ENCODE measurements at places on chromosomes 3 and 15. TPM values are rescaled to one million over a fixed set of nuclear protein-coding genes. Genes with fewer than 3 reads are reported as not detected.

DNA sequence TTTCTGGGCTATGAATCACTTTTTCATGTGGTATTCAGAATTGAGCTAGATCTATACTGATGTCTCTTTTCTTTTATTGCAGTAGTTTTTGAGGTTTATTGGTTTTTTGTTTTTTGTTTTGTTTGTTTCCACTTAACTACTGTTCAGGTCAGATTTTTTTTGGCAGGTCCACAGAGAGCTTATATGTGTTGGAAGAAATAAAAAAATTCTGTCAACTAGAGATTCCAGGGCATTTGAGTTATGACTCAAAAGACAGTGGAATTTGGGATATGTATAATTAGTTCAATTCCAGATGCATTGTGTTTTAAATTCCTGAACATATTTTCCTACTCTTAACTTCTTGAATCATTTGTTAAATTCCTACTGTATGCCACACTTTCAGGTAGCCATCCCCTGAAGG, 727.2 kb downstream of the SI start:
- no peak for DNase-seq

- DNase-seq = no peak
Measured at GRCh38 chr3:21979706-21980105, 228.7 kb upstream of the ZNF385D start.

DNA sequence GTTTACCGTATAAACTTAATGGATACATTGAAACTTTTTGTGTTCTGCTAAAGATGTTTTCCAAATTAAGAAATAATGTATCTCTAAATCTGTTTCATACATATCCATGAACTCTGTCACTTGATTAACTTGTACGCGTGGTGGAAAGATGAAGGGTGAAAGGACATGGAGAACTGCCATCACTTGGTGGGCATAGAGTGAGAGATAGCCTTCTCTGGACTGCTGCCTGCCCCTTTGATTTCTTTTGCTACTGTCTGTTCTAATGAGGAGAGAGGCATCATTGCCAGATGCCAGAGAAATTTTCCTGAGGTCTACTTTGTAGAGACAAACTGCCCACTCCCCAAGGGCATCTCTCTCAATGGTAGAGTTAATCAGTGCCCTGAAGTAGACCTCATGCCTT, 120.5 kb downstream of the SLMAP start:
- no peak for DNase-seq

GRCh38 chr15:56272454-56272853, 28.8 kb upstream of the RFX7 start:
- DNase-seq = no peak

DNA sequence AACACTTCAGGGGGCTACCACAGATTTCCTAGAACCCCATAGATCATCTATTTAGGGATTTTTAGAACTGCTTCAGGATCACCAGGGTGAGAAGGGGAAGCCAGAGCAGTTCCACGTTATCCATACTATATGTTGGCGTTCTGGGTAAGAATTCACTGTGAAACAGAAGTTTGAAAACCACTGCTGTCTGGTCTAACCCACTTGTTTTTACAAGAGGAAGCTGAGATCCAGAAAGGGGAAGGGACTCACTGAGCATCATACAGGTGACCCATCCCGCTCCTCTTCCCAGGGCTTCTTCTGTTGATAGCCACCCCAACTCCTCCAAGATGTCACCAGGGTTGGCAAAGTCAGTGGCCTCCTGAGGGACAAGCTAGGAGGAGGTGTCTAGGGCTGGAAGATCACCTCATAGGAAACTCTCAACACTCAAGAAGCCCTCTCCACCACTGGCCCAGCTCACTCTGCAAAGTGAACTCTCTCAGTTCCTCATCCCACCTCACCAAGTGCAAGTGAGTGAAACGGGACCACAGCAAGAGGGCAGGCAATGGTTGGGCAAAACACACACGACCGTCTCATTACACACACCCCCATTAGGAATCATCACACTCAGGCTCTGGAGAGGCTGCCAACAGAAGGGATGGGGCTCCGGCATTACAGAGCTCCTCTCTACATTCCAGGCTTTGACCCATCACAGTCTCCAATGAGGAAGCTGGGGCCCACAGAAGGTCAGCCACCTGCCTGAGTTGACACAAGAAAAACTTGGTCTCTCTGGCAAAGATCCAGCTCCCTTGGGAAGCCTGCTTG, 1.8 kb downstream of the DAPK2 start:
- peak; percentile 36 for DNase-seq

GRCh38 chr3:148848410-148848809, 16.7 kb upstream of the CPA3 start:
- DNase-seq = no peak

- no peak for DNase-seq
Measured at GRCh38 chr3:127915937-127916493, 983 bp downstream of the KBTBD12 start.

DNA sequence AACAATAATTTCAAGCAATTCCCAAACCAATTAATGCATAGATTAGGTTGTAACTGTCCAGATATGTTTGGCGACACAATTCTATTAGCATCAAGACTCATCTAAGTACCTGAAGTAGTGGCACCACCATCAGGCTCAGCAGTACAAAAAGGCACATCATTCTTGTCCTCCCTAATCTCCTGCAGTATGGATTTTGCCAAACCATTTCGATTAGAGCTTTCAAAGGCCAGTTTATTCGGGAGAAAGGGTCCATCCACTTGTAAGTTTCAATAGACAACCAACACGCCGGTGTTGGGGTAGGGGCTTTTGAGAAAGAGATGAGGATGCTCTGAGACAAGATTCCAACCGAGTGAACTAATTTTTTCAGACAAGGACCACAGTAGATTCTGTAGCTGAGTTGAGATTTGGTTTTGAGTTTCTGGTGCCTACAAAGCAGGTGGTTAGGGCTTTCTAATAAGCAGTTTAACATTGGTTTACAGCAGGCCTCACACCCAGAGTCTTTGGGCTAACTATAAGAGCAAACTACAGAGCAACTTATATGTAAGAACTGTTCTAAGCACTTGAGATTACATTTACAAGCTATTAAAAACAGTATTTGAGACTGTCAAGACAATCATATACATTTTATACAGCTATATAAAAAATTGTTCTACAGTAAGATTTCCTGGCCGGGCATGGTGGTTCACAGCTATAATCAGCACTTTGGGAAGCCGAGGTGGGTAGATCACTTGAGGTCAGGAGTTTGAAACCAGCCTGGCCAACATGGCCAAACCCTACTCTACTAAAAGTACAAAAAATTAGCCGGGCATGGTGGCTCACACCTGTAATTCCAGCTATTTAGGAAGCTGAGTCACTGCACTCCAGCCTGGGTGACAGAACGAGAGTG, 4.5 kb downstream of the RPL22L1 start:
- no peak for DNase-seq

DNA sequence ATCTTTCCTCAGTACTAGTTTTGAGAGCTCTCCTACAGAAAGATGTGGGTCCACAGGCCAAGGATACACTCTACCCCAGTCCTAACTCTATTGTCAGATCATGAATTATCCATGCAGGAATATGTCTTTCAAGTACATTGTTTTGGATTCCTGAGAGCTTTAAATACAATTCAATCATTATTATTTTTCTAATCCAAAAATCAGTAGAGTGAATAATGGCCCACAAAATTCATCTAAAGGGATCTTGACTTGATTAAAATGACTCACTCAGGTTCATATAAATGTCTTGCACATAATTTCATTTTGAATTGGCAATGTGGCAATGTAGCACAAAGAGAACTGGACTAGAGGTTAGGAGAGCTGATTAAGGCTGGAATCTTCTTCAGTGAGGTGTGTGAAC, 93.9 kb downstream of the ZPLD1 start:
- DNase-seq = no peak

DNA sequence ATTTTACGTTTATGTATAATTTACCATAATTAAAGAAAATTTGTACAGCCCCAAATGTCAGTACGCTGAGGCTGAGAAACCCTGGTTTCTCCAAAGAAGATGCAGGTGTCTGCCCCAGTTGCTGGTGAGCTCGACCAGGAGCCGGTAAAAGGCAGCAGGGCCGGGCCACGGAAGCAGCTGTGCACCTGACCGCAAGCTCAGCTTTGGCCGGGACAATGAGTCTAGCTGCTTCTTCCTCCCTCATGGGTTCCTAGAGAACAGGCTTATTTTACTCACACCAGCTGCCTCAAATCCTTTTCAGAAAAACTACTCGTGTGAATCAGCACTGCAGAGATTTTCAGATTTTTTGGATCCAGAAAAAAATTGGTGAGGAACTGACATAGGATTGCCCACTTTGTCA, 18.0 kb upstream of the ZXDC start:
- DNase-seq = no peak

DNA sequence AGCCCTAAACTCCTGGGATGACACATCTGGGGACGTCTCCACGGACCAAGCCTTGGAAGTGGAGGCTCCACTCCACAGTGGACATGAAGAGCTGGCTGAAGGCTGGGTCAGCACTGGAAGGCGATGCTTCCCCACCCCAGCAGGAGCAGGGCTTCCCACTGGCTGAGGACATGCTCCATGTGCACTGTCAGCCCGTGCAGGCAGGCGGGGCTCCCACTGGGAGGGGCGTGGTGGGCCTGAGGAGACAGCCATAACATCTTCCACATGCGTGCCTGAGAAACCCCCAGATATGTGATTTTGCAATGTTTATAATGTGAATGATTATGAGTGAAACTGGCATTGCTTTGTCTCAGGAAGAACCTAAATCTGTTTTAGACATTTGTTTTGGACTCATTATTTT, 231.3 kb downstream of the KLF13 start:
- DNase-seq = no peak

GRCh38 chr3:9019259-9019961, 56.1 kb upstream of the RAD18 start:
- DNase-seq = peak; percentile 19

GRCh38 chr15:72231833-72232478, 966 bp upstream of the PKM start:
- DNase-seq = peak; percentile 73

- no peak for DNase-seq
Measured at GRCh38 chr3:54593653-54594052, 334.2 kb downstream of the LRTM1 start.

- DNase-seq = no peak
Measured at GRCh38 chr15:45729141-45729540, 94.3 kb downstream of the SQOR start.

DNA sequence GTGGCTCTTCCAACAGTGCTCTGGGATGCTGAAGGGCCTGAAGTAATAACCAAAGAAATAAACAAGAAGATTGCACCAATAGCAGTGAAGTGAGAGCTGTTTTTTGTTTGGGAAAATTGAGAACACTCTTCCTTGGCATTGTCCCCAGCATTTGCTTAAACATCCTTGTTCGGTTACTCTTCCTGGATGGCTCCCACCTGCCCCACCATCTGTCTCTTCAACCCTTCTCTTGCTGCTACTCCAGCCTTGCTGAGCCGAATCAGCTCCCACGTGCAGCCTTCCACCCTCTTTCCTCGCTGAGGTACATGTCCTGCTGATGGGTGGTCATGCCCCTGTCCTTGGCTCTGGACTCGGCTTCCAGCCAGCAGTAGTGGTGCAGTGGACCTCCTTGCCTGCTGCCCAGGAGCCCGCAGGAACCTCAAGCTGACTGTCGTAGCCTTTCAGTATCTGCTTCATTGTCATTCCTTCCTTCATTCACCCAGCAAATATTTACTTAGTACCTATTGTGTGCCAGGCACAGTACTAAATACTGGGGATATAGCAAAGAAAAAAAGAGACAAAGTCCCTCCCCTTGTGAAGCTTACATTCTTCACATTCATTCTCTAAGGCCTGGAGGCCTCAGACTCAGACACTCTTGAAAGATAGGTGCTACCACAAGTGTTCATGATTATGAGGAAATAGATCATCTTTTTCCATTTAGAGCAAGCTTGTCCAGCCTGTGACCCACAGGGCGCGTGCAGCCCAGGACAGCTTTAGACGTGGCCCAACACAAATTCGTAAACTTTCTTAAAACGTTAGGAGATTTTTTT, 17.1 kb upstream of the VILL start:
- DNase-seq = no peak

DNA sequence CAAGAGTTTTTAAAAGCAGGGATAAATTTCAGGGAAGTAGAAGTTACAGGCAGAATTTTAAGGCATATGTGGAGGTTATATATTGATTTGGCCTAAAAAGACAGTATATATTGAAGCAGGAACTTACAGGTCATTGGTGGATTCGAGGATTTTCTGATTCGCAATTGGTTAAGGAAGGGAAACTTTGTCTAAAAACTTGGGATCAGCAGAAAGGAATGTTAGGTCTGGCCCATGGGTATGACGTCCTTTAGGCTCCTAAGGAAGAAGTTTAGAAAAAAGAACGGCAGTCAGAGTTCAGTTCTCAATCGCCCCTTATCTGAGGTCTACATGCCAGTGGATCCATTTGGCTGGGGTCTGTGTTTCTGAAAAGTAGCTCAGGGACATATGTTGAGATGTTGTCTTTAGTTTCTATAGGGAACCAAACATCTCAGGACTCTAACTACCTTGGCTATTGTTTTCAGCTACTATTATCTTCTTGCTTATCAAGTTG, 33.2 kb upstream of the ACP3 start:
- DNase-seq = peak; percentile 11

GRCh38 chr15:40933517-40933902, 4.4 kb downstream of the DLL4 start:
- no peak for DNase-seq

GRCh38 chr3:104536715-104537114, 830.0 kb upstream of the ALCAM start:
- no peak for DNase-seq

DNA sequence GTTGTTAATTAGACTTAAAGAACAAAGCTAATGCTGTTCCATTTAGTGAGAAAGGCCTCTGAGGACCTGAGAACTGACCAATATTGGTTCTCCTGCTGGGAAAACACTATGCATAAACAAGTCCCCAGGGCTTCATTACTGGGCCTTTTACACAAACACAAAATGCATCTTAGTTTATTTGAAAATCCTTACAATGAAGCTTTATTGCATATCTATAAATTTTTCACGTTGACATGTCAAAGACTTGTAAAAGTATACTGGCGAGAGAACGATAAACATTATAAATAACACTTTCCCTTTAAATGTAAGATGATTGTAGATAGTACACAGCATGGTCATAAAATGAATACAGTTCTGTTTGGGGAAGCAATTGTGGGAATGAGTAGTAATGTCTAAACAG, 151.7 kb downstream of the ROBO2 start:
- DNase-seq = peak; percentile 34

Gene CYP19A1
- 3.5 TPM for total RNA-seq

Gene PTH1R
- 25.1 TPM for total RNA-seq

Gene TRMT10C
- total RNA-seq = 13.9 TPM

Gene RHOV
- total RNA-seq = 2.1 TPM

Gene MORC1
- total RNA-seq = not detected

Gene CPLX3
- not detected for total RNA-seq

Gene SPINT1
- total RNA-seq = 136 TPM

Gene TRPM1
- total RNA-seq = not detected

Gene OXNAD1
- 23.4 TPM for total RNA-seq

Gene ANKUB1
- total RNA-seq = 6.7 TPM
